ENCODE measurements at places on chromosomes 16 and 17. TPM values are rescaled to one million over a fixed set of nuclear protein-coding genes. Genes with fewer than 3 reads are reported as not detected.

PLD6 gene
- total RNA-seq: 6.2 TPM

NGFR gene
- total RNA-seq: 0.86 TPM

CA7 gene
- total RNA-seq: not detected

SLC6A4 gene
- total RNA-seq: 0.05 TPM

WNT9B gene
- total RNA-seq: not detected

GPR179 gene
- 0.03 TPM for total RNA-seq

MRTFB gene
- total RNA-seq: 14.6 TPM

ADCY9 gene
- 6.4 TPM for total RNA-seq

CD2BP2 gene
- 61.2 TPM for total RNA-seq

SOST gene
- not detected for total RNA-seq

MRPL38 gene
- total RNA-seq: 117 TPM

SOCS7 gene
- total RNA-seq: 11.6 TPM

OTOP3 gene
- not detected for total RNA-seq

RRAD gene
- total RNA-seq: 64.4 TPM

KRTAP9-7 gene
- total RNA-seq: not detected

SLC43A2 gene
- total RNA-seq: 4.9 TPM

KRT32 gene
- not detected for total RNA-seq

SEZ6L2 gene
- 22.4 TPM for total RNA-seq

KLHL10 gene
- not detected for total RNA-seq

AURKB gene
- total RNA-seq: 153 TPM

CES5A gene
- not detected for total RNA-seq

CHRNE gene
- 0.12 TPM for total RNA-seq

PARD6A gene
- 2.2 TPM for total RNA-seq

TP53TG3B gene
- 0.23 TPM for total RNA-seq

TMEM88 gene
- total RNA-seq: 0.66 TPM

HSD17B1 gene
- total RNA-seq: 1.6 TPM

PITPNC1 gene
- 23.8 TPM for total RNA-seq

MPP3 gene
- 15.5 TPM for total RNA-seq

TPSD1 gene
- total RNA-seq: not detected

UBE2Z gene
- 116 TPM for total RNA-seq

RAP1GAP2 gene
- 31.0 TPM for total RNA-seq

RASL10B gene
- total RNA-seq: 0.15 TPM

MSRB1 gene
- total RNA-seq: 37.8 TPM

ABCA6 gene
- total RNA-seq: 0.03 TPM

CA4 gene
- total RNA-seq: 0.20 TPM

IGFALS gene
- 0.21 TPM for total RNA-seq

TEKT3 gene
- not detected for total RNA-seq

TBC1D3K gene
- total RNA-seq: not detected

ZPBP2 gene
- not detected for total RNA-seq

NOXO1 gene
- total RNA-seq: 0.20 TPM

MC1R gene
- total RNA-seq: 6.1 TPM

MYH13 gene
- not detected for total RNA-seq

DHX8 gene
- 41.5 TPM for total RNA-seq

FNDC8 gene
- 0.07 TPM for total RNA-seq

TRAPPC1 gene
- 321 TPM for total RNA-seq

CES3 gene
- 2.5 TPM for total RNA-seq

GCGR gene
- total RNA-seq: 0.47 TPM

ITGAX gene
- total RNA-seq: 1.1 TPM

RBFOX1 gene
- not detected for total RNA-seq

TNRC6A gene
- total RNA-seq: 28.8 TPM

CACNG1 gene
- total RNA-seq: 0.21 TPM

EPOP gene
- 12.9 TPM for total RNA-seq
